ENCODE measurements at places on chromosomes 4 and X.

GRCh38 chr4:107900067-107900466 lies 31.3 kb upstream of the CYP2U1 start:
- DNase-seq = no peak

DNA sequence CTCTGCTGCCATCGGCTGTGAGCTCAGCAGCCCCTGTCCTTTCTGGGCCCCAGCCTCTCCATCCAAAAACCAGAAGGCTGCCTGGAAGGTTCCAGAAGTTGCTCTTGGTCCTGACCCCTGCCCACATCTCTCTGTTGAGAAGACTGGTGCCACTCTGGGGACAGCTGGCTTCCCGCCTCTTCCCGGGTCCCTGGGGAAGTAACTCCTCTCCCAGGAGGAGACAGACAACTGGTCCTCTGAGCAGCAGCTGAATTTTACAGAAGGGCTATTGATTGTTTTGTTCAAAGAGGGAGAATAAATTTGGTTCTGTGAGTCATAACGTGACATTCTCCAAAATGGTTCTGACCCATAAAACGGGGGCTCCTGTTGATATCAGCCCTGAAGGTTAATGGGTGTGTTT lies 61.2 kb downstream of the TRMT44 start:
- no peak for DNase-seq

DNA sequence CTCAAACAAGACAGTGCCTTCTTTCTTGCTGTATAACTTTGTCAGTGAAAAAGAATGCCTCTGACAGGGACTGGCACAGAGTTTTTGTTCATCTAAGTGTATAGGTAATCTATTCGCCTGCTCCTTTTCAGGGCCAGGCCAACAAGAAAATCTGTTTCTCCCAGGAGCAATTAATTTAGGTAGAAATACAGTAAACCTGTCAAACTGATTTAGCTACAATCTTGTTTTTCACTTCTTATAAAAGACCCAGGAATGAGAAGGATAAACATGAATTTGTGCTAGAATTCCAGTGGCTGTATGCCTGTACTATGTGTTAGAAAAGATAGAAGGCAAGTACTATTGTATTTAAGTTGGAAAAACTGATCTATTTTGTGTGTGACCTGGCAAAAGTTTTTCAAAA lies 6.1 kb downstream of the TMA16 start:
- no peak for DNase-seq

- no peak for DNase-seq
Measured at GRCh38 chr4:142129931-142130330, 493.5 kb downstream of the IL15 start.

DNA sequence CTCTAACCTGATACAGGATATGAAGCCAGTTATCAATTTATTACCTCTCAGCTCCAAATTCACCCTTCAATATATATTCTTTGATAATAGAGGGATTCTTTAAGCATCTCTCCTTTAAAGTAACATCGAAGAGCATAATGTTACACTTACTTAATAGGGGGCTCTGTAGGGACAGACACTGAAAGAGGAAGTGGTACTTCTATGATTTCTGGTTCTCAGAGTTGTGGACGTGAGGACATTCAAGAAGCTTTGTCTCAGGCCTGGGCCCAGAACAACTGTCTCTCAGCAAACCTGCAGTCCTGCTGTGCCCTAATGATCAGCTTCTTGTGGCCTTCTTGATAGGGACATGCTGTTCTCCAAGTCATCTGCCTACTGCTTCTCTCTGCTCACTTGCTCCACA lies 4.2 kb upstream of the ZXDB start:
- DNase-seq = no peak

DNA sequence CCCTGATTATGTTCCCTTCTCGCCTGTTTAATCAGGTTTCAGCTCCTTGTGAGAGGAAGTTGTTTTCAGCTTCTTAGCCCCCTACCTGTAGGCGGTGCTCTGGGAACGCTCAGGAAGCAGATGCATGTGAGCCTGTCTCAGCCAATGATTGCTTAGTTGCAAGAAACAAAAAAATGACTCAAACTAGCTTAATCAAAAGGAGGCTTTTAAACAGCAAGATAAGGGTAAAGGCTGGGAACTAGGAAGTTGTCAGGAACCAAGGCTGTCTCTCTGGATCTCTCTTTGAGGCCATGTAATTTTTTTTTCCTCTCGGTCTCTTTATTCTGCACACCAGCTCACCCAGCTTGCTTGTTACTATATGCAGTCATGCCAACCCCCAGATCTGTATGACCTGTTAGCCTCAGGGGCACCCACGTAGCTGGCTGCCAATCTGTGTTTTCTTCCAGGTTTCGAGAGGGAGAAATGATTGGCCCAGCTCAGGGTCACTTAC lies 109.1 kb downstream of the PTTG2 start:
- no peak for DNase-seq

DNA sequence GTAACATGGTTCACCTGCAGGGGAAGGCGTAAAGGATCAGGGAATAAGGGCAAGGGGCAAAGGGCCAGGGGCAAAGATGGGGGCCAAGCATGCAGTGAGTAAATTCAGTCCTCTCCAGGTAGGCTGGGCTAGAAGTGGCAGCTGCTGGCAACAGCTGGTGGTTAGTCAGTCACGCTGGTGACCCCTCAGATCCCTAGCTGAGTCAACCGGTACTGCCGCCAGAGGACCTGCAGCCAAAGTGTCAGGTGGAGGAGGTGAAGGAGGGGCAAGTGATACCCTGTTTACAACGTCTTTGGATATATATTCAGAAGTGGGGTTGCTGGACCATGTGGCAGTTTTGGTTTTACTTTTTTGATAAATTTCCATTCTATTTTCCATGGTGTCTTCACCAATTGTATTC lies 24.6 kb upstream of the NAP1L2 start:
- DNase-seq = no peak

GRCh38 chrX:46628460-46629371 lies 55.2 kb downstream of the CHST7 start:
- DNase-seq = peak; percentile 77

All from GM06990 (cell line).